CD4-positive, alpha-beta T cell treated with Interleukin-15 for 1 hour (primary cell): ENCODE measurements at places on chromosomes 4 and X.

DNA sequence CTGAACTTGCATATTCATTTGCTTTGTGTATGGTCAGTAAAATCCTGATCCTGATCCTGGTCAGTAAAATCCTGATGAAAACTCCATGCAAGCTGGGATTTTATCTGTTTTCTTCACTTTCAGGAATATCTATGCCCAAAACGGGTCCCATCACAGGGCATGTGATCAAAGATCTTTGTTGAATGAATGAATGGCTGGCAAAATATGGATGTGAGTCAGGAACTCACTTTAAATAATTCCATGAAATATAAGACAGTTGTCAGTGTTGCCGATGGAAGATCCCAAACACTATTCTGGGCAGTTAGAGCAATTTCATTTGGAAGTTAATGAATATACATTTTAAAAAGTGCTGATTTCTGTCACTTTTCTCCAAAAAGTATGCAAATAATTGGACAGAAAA, 598.4 kb downstream of the GBA3 start:
- no peak for DNase-seq

DNA sequence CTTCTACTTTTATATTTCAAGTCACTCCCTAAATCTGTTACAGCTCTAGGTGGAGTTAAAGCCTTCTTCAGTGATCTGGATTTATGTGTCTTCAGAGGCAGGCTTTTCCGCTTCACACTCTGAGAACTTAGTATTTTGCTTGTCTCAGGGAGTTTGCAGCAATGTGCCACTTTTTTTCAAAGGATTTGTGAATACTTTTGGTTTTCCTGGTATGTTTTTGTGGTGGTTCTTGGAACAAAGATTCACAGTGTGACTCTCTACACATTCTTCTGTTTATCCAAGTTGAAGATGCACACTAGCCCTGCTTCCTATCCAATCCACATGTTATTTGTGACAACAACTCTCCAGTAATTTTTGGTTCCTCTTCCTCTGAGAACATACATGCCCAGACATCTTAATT, 1253.7 kb downstream of the TECRL start:
- DNase-seq = no peak

DNA sequence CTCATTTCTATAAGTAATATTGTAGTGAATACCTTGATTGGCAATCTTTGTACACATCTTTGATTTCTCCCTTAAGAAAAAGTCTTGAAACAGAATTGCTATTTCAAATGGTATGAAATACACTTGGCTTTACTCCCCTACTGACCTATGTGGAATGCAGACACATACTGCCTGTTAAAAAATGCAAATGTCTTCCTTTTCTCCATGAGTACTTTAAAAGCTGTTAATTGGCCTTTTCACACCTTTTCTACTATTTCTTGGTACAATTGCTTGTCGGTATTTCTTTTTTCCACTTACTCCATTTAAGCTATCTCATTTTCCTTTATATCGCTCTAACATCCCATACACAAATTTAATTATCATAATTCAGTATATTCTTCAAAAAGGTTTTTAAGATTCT, 87.2 kb downstream of the FRYL start:
- no peak for DNase-seq

DNA sequence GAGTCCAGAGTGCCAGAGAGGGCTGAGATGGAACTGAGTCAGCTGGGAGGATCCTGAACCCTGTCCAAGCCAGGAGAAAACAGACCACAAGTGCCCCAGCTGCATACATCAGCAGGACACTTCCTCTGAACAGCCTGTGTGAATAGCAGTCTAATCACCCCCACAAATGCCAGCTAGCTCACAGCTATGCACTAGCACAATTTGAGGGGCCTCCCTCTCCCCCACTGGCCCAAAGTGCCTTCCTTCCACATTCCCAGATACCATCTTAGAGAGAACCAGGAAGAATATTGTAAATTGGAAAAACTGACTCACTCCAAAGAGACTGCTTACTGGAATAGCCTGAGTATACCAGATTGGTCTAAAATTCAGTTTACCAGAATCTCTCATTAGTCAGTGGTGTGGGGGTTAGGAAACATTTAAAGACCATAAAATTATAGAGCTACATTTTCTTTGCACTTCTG, 292.6 kb upstream of the KLF3 start:
- DNase-seq = no peak
